ENCODE measurements at places on chromosomes 12 and 14.

DNA sequence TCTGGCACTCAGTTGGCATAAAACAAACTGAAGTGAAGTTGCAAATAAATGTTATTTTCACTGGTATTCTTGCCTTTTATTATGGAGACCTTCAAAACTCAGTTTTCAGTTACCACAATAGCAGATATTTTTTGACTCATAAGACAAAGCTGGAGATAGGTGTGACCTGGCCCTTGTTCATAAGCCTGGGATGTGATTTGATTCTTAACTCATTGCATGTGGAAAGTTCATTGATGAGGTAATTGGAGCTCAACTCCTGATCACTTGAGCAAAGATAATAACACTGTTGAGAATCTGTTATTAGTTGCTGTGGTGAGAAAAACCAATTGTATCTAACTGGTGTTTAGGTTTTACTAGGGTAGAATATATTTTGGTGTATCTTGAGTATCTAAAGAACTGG, 105.1 kb downstream of the AEBP2 start:
- DNase-seq: no peak

- no peak for DNase-seq
Measured at GRCh38 chr12:26132866-26133265, 8.0 kb upstream of the BHLHE41 start.

DNA sequence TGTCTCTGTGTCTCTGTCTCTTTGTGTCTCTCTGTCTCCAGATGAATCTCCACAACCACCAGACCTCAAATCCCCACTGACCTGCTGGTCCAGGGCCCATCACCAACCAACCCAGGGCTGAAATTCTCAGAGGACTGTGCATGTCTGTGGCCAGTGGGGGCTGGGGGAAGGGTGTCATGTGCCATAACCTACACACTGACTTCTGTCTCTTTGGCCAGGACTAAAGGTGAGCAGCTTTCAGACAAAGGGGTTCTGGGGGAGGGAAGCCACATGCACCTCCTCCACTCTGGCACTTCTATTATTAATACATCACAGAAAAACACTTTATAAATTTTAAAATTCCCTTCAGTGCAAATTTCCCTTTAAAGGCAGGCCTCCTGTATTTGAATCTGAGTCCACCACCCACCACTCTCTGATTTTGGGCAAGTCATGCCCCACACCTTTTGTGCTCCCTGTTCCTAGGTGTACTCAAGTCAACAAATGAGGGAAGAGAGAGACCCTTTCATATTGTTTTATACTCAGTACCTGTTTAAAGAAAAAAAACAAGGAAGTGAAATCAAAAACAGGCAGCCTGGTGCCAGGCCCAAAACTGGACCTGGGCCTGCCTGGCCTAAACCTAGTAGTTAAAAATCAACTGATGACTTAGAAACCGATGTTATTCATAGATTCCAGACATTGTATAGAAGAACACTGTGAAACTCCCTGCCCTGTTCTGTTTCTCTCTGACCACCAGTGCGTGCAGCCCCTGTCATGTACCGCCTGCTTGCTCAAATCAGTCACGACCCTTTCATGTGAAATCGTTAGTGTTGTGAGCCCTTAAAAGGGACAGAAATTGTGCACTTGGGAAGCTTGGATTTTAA, 80.2 kb downstream of the TUNAR start:
- DNase-seq: no peak

- no peak for DNase-seq
Measured at GRCh38 chr14:100261621-100262020, 22.7 kb downstream of the YY1 start.

GRCh38 chr12:33587354-33587753, 147.7 kb upstream of the SYT10 start:
- peak; percentile 67 for DNase-seq

DNA sequence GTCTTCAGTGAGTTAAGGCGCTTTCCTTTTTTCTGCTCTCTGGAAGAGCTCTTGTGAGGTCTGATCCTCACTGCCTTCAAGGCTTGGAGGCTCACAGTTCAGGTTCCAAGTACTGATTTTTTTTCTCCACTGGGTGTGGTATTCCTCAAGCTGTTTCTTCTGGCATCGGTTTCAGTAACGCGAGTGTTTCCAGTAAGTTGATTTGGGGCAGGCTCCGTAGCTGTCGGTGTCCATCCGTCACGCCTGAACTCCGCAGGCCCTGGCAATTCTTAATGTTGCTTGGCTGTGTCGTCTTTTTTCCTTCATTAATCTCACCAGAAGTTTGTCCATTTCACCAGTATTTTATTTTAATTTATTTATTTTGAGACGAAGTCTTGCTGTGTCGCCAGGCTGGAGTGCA, 30.6 kb downstream of the LRCOL1 start:
- DNase-seq: no peak

GRCh38 chr14:55127460-55127951, 1.5 kb upstream of the LGALS3 start:
- DNase-seq: peak; percentile 59

All from fibroblast of skin of back (primary cell).